ENCODE measurements at places on chromosomes 5 and 9.

DNA sequence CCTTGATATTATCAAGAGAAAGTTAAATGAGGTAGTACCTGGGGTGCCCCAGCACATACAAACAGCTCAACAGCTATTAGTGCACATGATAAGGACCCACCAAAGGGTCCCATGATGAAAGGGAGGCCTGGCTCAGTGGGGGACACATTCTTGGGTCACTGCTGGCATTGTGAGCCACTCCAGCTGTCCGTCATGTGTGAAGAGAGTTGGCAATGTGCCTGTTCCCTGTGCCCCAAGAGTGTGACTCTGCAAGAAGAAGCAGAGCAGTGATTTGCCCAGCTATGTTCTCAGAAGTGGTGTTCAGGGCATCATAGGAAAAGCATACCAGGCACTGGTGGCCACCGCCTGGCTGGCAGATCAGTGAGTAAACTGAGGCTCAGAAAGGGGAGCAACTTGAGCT lies 37.1 kb upstream of the TDRD7 start:
- no peak for DNase-seq

DNA sequence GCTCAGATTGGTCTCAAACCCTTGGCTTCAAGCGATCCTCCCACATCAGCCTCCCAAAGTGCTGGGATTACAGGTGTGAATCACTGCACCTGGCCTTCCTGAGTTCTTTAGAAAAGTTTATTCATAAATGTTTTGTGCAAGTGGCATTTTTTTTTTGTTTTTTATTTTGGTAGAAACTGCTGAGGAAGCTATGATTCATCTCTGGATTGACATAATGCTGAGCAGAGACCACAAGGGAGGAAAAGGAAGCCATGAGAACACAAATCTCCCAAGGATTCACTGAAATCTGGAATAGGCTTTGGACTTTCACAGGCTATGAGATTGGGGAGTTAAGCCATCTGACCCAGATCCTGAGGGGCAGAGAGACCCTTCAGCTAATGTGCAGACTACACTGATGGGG lies 3.4 kb upstream of the SLC46A2 start:
- no peak for DNase-seq

DNA sequence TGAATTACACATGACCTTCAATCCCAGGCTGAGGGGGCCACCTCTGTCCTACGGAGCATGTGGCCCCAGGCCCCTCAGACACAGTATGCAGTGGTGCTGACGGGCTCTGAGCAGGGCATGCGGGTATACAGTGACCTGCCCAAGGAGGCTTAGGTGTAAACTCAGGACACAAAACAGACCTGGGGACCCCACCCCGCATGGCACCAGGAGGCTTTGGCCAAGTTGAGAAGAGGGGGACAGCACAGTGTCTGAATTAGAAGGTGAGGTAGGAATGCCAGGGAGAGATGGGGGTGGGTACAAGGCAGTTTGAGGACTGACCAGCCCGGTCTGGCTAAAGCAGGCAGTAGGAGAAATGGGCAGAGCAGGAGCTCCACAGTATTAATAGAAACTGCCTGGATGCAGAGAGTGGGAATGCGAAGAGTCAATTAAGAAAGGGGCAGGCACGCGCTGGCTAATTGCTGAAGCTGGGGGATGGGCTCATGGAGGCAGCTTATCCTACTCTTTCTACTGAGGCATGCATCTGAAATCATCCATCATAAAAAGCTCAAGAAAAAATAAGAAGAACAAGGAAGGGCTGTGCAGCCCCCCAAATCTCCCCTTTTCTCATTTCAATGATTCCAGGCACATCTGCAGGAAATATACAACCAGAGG lies 109.0 kb downstream of the GABBR2 start:
- DNase-seq: no peak

- DNase-seq: no peak
Measured at GRCh38 chr5:89156226-89156625, 273.2 kb upstream of the MEF2C start.

DNA sequence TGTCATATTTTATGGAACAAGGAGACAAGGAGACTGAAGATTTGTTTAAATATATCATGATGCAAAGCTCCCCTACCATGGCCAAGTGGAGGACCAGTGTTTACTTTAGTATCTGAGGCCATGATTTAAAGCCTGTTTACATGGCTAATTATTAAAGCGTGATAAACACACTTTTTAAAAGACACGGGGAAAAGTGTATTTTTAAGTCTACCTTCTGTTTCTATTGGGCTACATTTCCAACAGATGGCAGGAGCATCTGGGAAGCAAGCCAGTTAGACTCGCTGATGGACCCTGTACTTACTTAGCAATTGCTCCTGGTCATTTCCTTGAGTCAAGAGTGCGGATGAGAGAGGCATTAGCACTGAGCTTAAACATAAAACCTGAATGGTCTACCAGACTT lies 480.3 kb upstream of the SEMA6A start:
- no peak for DNase-seq

DNA sequence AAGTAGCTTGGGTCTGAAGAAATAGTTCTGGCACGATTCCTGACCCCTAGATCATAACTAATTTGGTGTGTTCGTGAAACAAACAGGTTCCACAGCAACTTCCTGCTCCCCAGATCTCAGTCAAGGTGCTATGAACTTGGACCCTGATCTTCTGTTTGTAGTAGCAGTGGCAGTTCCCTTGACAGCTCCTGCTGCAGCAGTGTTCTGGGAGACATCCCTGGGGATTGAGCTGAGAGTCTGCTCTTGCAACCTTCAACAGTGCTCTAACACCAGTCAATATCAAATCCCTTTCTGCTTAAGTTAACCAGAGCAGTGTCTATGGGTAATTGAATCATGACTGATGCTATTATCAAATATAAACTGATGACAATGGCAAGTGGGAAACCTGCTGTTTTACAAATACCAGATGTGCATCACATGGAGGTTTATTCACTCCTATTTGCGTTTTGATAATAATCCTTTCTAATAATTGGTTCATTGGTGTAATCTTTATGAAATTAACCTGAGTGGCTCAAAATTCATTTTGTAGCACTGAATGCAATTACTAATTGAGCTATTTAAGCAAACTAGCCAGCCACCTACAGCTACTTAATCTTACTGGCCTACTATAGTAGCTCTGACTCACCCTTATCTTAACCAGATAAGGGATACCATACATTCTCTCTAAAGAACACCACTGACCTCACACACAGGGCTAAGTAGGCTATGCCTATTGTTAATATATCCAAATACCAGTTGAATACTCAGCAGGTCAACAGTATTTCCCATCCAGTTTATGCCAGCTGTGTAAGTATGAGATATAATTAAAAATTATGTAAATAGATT lies 21.9 kb downstream of the KDM4C start:
- no peak for DNase-seq

DNA sequence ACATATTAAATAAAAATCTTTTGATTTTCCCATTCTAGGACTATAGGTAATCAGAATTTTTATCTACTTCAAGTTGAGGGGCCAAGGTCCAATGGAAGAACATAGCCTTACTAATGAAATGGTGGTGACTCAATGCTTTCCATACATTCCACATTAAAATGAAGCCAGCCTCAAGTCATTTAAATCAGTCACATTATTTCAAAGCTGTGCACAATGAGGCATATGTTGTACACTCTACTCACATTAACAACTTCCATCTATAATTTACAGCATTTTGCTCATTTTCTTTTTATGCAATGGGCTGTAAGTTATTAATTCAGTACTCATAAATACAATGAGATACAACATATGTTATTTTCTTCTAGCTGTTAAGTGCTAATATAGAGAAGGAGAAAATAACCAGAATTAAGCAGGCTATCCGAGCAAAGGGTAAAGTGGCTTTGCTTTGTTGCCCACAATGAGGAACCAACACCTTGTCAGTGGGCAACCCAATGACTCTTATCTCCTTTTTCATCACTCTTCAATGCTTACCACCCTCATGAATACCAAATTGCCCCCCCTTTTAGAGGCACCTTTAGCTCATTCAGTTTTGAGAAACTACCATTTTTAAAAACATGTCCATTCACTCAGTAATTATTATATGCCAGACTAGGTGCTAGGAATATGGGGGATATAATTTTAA lies 52.4 kb downstream of the TTLL11 start:
- DNase-seq: no peak

GRCh38 chr5:63570752-63571151 lies 391.5 kb downstream of the HTR1A start:
- no peak for DNase-seq

Measured in T follicular helper cell (primary cell).